Activated CD4-positive, alpha-beta T cell treated with anti-CD3 and anti-CD28 coated beads for 36 hours (primary cell): ENCODE measurements at places on chromosomes 11 and 22. TPM values are rescaled to one million over a fixed set of nuclear protein-coding genes. Genes with fewer than 3 reads are reported as not detected.

DNA sequence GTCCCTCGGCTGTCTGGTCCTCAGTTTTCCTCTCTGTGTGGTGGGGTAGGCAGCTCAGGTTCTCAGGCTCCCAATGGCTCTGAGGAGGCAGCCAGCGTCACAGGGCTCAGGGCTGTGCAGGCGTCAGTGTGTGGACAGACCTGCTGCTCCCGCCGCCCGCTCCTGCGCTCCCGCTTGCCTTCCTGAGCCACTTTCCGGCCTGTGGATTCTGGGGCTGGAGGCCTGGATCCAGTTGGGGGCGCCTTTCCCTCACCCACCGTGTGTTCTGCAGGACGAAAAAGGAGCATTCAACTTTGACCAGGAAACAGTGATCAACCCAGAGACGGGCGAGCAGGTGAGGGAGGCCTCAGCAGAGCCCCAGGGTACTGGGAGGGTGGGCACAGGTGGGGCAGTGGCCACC is 14.7 kb downstream of the DPP3 start:
- DNase-seq = no peak

DNA sequence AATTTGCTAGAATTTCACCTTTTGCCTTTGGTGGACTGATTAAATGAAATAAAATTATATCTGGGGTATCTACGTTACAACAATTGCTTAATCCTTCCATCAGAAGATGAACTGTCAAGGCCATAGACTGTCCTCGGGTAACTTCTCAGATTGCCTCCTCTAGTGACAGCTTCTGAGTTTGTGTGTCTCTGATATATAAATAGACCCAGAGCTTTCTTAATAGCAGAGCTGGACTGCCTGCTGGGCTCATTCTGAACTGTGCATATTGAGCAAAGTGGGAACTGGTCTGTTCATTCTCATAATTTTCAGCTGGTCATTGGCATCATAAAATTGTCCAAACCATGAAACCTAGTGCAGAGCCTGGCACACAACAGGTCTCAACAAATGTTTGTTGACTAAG is 99.1 kb upstream of the GRAMD1B start:
- no peak for DNase-seq

- no peak for DNase-seq
Observed at GRCh38 chr11:122758339-122758738, 80.0 kb upstream of the CRTAM start.

- no peak for DNase-seq
Observed at GRCh38 chr11:4891996-4892640, 10.4 kb downstream of the OR51T1 start.

GRCh38 chr11:95138448-95138847 is 48.8 kb downstream of the ENDOD1 start:
- DNase-seq = no peak

DNA sequence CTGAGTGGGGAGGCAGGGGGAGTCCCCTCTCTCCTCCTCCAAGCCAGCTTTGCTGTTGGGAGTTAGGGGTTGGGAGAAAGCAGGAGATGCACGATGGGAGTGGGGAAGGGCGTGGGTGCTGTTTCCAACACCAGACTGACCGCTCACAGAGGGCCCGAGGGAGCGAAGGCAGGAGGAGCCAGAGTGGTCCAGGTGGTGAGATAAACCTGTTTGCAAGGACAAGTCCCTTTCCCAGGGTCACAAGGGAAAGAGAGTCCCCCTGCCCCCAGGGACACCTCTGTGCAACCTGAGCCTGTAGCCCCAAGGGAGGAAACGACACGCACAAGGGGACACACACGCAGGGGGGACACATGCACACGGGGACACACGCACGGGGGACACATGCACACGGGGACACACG is 42.2 kb downstream of the WNT11 start:
- DNase-seq = no peak

- DNase-seq = no peak
Observed at GRCh38 chr22:22213231-22213630, 31.4 kb upstream of the VPREB1 start.

DNA sequence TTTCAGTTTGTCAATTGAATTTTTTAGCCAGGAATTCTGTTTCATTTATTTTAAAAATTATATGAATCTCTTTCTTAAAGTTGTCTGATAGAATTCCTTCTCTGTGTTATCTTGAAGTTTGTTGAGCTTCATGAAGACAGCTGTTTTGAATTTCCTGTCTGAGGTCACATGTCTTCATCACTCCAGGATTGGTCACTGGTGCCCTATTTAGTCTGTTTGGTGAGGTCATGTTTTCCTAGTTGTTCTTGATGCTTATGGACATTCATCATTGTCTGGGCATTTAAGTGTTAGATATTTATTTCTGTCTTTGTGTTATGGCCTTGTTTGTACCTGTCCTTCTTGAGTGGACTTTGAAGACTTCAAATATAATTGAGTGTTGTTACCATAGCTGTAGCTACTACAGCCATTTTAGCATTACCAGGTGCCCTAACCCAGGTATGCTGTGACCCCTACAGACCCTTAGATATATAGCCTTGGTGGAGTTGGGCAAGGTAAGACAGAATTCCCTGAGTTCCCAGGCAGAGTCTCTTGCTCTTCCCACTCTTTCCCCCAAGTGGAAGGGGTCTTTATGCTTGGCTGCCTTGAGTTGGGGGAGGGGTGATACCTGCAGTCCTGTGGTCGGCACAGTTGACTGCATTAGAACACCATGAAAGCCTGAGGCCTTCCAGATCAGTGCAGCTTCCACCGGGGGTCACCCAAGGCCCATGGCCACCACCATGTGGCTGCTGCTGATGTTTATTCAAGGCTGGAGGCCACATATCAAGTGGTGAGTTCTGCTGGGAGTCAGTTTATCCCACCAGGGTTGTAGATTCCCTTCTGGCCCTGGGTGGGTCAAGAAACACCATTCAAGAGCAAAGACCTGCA is 229.6 kb downstream of the DYNC2H1 start:
- no peak for DNase-seq

GRCh38 chr11:80173371-80174136 is 732.7 kb upstream of the TENM4 start:
- no peak for DNase-seq

DNA sequence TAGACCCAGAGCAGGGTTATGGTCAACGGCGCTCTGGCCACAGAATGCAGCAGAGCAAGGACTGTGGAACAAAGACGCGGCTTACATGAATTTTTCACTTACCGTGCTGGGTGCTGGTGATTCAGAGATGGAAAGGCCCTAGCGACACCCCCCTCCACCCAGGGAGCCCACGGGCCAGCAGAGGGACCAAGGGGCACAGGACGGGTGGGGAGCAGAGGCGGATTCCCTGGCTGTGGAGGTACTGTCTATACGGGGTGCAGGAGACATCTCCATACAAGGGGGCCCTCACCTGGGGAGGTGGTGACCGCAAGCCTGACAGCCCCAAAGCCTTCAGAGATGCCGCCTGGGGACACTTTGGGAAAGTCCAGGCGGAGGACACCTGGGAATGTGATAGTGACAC is 1.1 kb upstream of the SEPTIN5 start:
- DNase-seq = no peak

PANX2 gene
- total RNA-seq = 2.7 TPM

DNAJB7 gene
- total RNA-seq = not detected

- DNase-seq = no peak
Observed at GRCh38 chr11:132033051-132033450, 662.6 kb downstream of the NTM start.

GRCh38 chr22:26614322-26614721 is 3.5 kb downstream of the CRYBB1 start:
- no peak for DNase-seq

GRCh38 chr11:88332851-88333250 is 4.7 kb downstream of the CTSC start:
- DNase-seq = no peak

GRCh38 chr11:110176366-110177085 is 83.3 kb downstream of the ZC3H12C start:
- DNase-seq = no peak

- no peak for DNase-seq
Observed at GRCh38 chr11:101848262-101848661, 66.5 kb upstream of the CEP126 start.

MMP7 gene
- total RNA-seq = not detected

- DNase-seq = no peak
Observed at GRCh38 chr11:1150769-1151365, 6.9 kb upstream of the MUC5AC start.

GRCh38 chr11:1932681-1933080 is 13.2 kb downstream of the TNNT3 start:
- peak; percentile 1 for DNase-seq

DNA sequence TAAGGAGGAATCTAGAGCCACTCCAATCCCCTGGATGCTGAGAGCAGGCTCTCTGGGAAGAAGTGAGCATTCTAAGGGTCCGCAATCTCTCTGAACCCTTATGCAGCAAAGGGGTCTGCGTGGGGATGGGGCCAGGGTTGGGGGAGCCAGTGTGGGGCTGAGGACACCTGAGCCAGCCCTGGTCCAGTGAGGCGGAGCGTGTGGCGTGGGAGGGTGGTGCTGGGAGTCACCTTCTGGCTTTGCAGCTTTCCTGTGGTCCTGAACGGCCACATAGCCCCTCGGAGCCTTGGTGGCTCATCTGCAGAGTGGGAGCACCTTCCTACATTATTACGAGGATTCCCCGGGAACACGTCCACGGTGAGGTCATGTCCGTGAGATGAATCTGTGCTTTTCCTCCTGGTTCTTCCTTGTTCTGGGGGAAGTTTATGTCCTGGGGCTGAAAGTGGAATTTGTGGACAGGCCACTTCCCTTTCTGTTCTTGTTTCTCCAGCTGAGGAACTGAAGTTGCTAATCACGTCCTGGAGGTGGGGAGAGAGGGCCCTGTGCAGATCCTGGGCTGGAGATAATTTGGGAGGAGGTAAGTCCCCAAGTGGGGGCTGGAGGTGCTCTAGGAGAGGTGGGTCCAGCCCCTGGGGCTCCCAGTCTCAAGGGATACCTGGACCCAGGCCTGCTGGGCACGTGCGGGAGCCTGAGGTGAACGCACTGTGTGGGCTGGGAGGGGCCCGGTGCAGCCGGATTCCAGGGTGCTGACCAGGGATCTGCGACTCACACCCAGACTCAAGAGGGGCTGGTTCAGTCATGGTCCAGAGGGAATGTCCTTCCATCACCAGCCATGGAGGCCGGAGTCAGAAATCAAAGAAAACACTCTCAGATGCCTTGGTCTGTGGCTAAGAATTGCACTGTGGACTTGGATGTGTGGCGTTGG is 6.1 kb downstream of the MRGPRE start:
- DNase-seq = no peak

DNA sequence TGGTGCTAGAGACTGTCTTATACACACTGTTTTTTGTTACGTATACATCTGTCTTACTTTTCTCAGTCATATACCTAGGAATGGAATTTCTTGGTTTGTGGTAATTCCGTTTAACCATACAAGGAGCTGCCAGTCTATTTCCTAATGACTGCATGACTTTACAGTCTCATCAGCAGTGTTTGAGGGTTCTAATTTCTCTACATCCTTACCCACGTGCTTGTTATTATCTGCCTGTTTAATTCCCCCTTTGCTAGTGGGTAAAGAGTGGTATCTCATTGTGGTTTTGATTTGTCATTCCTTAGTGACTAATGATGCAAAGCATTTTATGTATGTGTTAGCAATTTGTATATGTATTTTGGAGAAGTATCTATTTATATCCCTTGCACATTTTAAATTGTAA is 1008.0 kb downstream of the FAM181B start:
- DNase-seq = no peak

DNA sequence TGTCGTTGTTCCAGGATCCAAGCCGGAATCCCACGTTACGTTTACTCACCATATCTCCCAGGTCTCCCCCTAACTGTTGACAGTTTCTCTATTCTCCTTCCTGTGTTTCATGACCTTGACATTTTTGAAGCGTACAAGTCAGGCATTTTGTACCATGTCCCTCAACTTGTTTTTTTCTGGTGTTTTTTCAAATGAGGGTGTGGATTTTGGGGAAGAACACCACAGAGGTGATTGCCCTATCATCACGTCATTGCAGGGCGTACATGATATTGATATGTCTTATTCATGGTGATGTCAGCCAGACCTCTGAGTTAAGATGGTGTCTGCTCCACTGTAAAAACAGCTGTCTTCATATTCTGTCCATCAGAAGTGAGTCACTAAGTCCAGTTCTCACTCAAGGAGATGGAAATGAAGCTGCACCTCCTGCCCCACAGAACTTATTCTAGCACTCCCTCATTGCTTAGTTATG is 28.3 kb upstream of the SOX10 start:
- DNase-seq = no peak

OR52I1 gene
- total RNA-seq = not detected

CCDC86 gene
- 52.1 TPM for total RNA-seq

DNA sequence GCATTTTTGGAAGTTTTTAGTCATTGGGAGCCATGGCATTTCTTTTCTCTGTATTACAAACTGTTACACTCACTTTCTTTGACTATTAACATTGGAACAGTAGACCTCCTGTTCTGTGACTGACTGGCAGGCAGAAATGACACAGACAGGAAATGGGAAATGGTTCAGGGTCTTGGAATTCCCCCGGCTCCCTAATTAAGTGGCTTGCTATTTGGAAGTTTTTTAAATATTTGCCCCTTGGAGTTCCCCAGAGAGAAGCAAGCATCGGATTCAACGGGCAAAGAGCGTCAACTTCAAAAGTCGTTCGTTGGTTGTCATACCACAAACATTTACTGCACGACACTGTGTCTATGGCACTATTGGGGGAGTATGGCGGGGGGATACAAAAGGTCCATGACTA is 1.1 kb upstream of the BIRC2 start:
- DNase-seq = no peak

GRCh38 chr11:68503792-68504191 is 43.2 kb downstream of the PPP6R3 start:
- no peak for DNase-seq

DNA sequence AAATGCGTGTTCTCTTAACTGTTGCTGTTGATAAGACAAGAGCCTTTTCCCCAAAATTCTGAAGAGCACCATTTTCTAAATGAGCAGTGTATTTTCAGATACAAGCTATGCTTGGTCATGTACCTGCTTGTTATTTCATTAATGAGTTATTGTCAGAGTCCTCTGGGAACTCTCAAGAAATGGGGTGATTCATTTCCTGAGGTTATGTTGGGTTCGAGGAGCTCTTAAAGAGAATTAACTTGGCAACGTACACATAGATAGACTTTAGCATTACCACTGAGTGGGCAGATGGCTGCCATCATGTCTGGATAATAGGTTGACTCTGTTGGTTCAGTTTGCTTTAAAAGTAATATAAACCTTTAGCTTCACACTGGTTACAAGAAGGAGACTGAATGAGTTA is 87.9 kb upstream of the SORL1-AS1 start:
- DNase-seq = no peak

MMP13 gene
- total RNA-seq = not detected
